ENCODE measurements at places on chromosomes 1 and 21.

DNA sequence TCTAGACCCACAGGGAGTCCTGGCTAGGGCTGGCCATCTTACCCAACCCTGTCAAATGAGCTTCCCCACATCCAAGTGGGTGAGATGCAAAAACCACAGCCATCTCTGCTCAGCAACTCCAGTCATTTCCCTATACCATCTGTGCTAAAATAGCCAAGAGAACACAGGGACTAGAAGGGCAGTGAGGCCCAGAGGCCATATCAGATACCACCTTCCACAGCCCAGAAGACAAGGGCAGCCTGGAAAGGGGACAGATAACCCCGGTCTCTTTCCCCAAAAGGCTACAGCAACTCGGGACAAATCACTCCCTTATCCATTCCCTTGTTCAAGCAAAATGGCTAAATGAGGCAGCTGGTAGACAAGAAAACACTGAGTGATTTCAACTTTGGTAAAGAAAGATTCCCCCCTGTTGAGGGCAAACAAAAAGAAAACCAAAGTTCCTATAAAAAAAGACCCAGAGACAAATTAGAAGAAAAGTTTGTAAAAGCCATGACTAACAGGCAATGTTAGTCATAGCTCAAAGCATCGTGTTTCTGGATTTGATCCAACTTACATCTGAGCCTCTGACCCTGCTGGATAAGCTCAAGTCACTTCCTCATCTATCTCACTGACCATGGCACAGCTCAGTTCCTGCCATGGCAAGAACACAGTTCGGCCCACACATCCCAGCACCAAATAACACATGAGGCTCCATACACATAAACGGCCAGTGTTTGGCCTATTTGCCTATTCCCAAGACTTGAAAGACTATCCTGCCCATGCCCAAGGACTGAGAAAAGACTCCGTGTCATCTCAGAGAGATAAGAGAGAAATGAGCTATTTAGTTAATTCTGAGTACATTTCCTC lies 3.1 kb downstream of the LAMB3 start:
- no peak for DNase-seq

DNA sequence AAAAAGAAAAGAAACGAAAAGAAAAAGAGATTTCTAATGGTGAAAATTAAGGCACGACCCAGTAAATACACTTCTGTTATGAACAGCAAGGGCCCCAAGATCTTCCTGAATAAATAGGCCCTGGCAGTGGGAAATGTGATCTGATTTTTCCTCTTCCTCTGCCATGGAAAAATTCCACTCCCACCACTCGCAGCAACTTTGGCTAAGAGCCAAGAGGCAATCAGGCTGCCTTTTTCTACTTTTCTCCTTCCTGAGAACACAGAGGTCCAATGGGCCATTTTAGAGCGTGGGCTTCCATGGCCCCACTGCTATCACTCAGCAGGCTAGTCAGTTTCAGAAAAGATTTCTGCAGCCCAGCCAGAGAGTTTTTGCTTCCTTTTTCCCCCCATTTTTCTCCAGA lies 33.7 kb upstream of the AK4 start:
- no peak for DNase-seq

DNA sequence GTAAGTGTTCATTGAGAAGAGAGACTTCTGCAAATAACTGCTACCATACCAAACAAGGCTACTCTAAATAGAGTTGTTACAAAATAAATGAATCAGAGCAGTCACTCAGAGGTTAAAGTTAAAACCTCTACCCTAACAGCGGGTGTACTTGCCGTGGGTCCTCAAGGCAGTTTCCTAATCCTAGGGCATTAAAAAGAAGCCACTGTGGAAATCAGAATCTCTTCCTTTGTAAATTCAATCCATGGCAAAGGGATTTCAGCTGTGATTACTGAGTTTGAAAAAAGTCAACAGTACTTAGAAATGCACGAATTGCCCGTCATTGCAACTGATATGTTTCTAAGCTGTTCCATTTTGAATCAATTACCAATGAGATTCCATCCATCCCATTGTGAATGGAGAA lies 13.5 kb downstream of the TBX15 start:
- no peak for DNase-seq

DNA sequence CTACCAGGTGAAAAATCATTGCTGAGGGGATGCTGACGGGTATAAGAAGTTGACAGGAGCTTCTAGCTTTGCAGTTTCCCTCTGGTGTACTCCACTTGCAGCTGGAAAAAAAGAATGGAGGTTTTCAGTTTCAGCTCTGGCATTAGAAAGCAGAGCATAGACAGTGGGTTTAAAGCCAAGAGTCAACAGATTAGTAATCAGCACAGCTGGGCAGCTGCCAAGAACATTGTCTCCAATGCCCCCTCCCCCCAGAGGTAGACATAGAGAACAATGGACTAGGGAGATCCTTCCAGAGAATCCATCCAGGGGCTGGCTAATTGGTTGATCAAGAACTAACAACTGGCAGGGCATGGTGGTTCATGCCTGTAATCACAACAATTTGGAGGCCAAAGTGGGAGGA lies 10.1 kb upstream of the ZBTB8B start:
- peak; percentile 84 for DNase-seq

DNA sequence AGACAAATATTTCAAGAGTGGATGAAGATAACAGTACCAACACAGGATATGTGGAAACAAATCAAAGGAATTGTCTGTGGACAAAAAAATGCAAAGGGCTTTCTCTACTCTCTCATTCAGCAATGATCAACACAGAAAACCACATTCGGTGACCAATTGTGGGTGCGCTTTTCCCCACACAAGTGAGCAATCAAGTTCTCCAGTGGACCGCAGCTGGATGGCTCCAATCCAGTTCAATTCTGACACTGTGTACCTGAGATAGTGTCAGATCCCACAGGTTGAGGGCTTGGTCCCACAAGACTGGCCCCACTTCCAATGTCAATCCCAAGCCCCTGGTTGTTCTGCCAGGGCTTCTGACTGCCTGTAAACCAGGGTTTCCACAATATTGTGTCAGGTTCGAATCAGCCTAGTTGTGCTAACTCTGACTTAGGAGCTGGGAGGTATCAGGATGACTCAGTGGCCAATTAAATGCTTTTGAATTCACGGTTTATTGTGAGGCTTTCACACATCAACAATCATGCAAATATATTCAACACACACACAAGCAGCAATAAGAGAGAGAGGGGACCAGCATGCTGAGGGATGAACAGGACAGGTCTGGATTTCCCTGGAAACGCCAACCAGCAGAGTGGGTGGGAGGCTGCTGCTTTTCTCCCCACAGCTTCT lies 87.0 kb upstream of the BTG3 start:
- no peak for DNase-seq

- no peak for DNase-seq
These were observed 91.6 kb downstream of the ASH1L start for GRCh38 chr1:155471026-155471425.

GRCh38 chr1:69686367-69686984 lies 118.8 kb downstream of the LRRC7 start:
- no peak for DNase-seq

- DNase-seq: peak; percentile 86
These were observed 39.9 kb upstream of the ABCA4 start for GRCh38 chr1:94160811-94161210.

DNA sequence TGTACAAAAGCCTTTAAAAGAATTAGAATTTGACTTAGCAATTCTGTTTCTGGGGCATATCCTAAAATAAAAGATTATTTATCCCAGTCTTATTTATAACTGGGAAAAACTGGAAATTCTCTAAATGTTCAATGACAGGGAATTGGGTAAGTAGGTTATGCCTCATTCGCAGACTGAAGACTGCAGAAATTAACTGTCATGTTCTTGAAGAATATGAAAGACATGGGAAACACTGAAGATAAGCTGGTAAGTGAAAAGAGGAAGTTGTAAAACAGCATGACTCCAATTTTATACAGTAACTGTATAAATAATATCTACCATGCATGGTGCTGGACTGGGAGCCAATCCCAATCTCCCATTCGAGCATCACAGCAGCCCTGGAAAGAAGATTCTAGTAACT lies 50.6 kb upstream of the SLC2A1 start:
- DNase-seq: no peak

DNA sequence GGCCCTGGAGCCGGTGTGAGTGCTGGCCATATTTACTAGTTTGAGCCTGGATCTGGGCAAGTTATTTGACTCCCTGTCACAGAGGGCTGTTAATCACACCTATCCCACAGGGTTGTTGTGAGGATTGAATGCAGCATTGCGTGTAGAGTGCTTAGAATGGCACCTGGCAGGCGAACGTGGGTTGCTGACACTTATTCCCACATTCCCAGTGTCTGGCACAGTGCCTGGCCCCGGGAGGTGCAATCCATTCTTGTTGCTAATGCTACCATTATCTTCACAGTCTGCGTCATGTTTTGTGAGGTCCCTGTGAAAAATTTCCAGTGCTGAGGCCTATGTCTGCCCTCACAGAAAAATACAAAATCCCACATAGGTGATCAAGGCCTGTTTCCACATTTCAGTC lies 66.1 kb downstream of the CD2 start:
- no peak for DNase-seq

DNA sequence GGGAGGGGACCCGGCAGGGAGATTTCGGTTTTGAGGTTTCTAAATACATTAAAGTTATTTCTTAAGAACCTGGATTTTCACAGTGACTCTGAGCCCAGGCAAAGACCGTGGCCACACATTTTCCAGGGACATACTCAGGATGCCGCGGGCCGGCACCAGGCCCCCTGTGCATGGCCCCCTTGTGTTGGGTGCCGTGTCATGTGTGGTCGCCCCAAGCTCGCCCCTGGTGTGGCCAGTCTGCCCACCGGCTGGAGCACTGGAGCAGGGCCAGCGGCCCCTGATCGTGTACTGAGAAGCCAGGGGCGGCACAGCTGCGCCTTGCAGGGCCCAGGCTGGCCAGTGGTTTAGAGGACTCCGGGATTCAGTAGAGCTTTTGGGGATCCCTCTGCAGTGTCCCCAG lies 26.6 kb downstream of the ARHGEF16 start:
- DNase-seq: no peak

- peak; percentile 56 for DNase-seq
These were observed 719.0 kb downstream of the RWDD3 start for GRCh38 chr1:95953015-95953414.

GRCh38 chr1:11594222-11594621 lies 60.0 kb downstream of the FBXO2 start:
- peak; percentile 93 for DNase-seq

Data from mesendoderm (in vitro differentiated cells).